Activated CD8-positive, alpha-beta T cell treated with anti-CD3 and anti-CD28 coated beads for 36 hours (primary cell): ENCODE measurements at places on chromosomes 2 and 18. TPM values are rescaled to one million over a fixed set of nuclear protein-coding genes. Genes with fewer than 3 reads are reported as not detected.
A peak's percentile ranks its signal among the peaks of the same experiment; 100 is the strongest.

GRCh38 chr18:71431171-71431570 is 1113.0 kb downstream of the CBLN2 start:
- no peaks in the 10 kb centered on the region for H3K27me3 ChIP-seq
- H3K36me3 ChIP-seq, result no peaks in the 10 kb centered on the region
- no peaks in the 10 kb centered on the region for H3K4me1 ChIP-seq
- no peak overlapping the region for H3K4me3 ChIP-seq
- H3K27ac ChIP-seq, result no peak overlapping the region
- no peak for DNase-seq

DNA sequence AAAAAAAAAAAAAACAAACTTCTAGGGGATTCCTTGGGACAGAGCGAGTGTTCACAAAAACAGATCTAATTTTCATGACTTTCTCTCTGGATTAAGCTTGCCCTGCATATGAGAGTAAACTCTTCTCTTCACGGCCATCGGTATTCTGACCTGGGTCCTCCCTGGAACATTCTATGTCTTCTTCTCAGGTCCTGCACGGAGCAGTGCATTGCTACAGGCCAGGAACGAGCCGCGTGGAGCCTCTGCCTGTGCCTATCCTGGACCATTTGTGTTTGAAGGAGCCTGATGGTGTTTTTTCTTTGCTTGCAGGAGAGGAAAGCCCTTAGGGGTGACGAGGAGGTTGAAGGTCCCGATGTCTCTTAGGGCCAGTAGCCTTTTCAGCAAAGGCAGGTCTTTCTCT is 1.8 kb upstream of the OXER1 start:
- H3K4me1 ChIP-seq, result no peaks in the 10 kb centered on the region
- H3K27ac ChIP-seq, result no peak overlapping the region
- H3K4me3 ChIP-seq, result no peak overlapping the region

- no peak overlapping the region for H3K27ac ChIP-seq
- H3K4me1 ChIP-seq, result no peaks in the 10 kb centered on the region
- DNase-seq, result no peak
- peaks cover 4% of the 10 kb centered on the region for H3K36me3 ChIP-seq
Observed at GRCh38 chr2:201840726-201841125, 34.4 kb downstream of the CDK15 start.

GRCh38 chr2:197259470-197259999 is 51.0 kb downstream of the ANKRD44 start:
- peak overlapping the region; percentile 92 for H3K27ac ChIP-seq
- peaks cover 50% of the 10 kb centered on the region for H3K36me3 ChIP-seq
- peaks cover 80% of the 10 kb centered on the region for H3K4me1 ChIP-seq
- no peak for DNase-seq
- H3K4me3 ChIP-seq, result peak overlapping the region; percentile 13
- H3K27me3 ChIP-seq, result no peaks in the 10 kb centered on the region

Gene SERPINE2
- 40.4 TPM for total RNA-seq

Gene ARHGAP28
- total RNA-seq, result not detected
